ENCODE measurements at places on chromosomes 7 and 10. TPM values are rescaled to one million over a fixed set of nuclear protein-coding genes. Genes with fewer than 3 reads are reported as not detected.

- no peak for DNase-seq
Observed at GRCh38 chr10:12510984-12511383, 161.6 kb downstream of the CAMK1D start.

DNA sequence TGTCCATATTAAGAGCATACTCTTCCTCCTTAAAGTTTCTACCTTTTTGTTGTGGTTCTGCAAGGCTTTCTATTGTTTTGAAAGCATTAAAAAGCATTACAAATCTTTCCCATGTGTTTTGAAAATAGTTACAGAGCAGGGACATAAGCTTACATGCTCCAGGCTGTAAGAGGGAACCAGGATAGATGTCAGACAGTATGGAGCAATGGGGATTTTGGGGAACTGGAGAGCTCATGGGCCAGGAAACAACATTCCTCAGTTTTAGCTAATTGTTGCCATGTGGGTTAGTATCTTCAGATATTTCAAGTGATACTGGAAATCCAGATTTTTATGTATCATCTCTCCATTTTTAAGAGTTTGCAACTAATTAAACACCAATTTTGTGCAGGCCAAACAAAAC is 3.5 kb downstream of the MDFIC start:
- DNase-seq, result no peak

DNA sequence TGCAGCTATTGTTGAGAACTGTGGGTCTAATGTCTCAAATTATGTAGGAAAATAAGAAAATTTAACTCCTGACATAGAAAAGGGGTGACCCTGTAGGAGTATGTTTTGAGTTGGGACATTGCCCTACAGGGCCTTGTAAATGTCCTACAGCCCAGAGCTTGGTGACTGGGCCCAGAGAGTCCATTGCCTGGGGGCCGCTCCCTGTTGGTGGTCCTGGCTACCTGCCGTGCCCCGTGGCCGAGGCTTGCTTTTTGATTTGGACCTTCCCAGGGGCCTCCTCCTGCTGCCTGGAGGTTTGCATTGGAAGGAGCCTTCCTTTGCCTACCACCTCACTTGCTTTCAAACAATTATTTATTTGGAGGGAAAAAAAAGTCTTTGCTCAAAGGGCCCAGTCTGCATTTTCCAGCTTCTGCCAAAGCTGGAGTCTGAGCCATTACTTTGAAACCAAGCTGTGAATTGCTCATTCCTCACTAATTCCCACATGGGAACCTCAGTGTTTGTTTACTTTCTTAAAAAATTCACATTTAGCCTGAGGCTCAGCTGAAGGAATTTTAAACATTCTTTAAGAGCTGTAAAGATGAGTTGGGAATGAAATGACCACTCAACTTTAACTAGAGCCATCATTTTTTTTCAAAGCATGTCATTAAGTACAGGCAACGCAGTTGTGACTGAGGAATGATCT is 355.0 kb downstream of the GLRX3 start:
- peak; percentile 14 for DNase-seq

Gene FGFR2
- 10.8 TPM for total RNA-seq

Gene LRRD1
- not detected for total RNA-seq

Gene ABCA13
- 7.6 TPM for total RNA-seq

DNA sequence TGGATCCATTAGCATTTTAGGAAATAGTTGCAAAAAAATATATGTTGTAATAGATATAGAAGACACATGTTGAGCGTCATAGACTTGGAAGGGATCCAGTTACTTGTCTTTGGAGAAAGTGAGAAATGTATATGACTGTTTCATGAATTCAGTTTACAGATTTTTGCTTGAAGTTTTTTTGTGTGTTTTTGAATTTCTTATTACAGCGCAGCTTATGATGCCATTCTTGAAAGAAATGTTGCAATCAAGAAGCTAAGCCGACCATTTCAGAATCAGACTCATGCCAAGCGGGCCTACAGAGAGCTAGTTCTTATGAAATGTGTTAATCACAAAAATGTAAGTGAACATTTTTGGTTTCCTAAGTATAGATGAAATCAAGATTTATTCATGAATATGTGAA is 98.2 kb downstream of the MAPK8 start:
- DNase-seq, result no peak

Gene IFIT2
- 19.9 TPM for total RNA-seq

DNA sequence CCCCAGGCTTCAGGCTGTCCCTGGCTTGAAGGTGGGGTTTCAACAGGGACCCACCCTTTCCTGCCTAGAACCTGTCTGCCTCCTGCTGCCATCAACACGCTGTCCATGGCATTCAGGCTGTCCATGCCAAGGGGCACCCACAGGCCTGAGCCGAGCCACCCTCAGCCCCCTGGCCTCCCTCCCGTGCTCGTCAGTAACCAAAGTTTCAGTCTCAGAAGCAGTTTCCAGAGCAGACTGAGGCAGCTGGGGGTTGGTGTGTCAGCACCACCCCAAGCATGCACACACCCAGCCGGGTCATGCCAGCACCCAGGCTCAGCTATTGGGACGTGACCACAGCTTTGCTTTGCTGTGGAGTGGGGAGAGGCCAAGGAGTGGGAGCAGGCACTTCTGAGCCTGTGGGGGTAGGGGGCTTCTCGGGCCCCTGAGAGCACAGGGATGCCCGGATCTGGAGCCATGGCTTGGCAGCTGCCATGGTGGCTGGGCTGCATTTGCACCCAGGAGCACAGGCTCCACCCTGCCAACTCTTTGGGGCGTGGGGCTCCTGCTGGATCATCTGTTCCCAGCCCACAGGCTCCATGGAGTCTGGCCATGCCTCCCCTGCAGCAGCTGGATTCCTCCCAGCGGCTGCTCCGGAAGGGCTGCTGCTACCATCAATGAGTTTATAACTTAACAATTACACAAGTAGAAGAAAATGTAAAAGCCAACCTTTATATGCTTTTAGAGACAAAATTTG is 314.5 kb upstream of the SEMA3C start:
- no peak for DNase-seq

GRCh38 chr10:107715565-107715964 is 551.1 kb upstream of the SORCS1 start:
- DNase-seq, result no peak

Gene CAMK2G
- total RNA-seq, result 30.5 TPM

- DNase-seq, result no peak
Observed at GRCh38 chr7:152486968-152487367, 51.2 kb upstream of the KMT2C start.

Gene BTBD16
- 0.89 TPM for total RNA-seq

DNA sequence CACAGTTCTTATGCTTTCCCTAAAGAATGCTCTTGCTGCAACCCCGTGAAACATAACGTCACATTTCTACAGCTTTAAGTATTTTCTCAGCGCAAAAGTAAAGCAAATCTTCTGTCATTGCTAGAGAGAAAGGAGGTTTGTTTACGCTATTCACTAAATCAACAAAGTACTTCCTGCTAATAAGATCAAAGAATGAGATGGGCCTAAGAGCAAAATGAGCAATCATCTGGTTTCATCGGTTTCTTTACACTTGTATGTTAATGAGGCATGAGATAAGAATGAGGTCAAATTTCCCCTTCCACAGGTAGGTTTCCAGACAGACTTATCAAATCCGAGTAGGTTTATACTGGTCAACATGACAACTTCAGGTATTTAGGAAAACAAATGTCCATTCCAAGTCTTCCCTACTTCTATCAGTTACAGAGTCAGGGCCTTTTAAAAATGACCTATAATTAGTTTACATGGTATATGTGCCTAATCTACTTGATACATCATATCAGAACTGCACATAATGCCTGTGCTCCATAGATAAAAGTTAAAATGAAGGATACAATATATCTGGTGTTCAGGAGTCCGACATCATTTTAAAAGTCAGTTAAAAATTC is 8.4 kb downstream of the USP6NL start:
- DNase-seq, result no peak

- no peak for DNase-seq
Observed at GRCh38 chr7:23530405-23530804, 1.4 kb downstream of the TRA2A start.

Gene HOXA5
- 20.1 TPM for total RNA-seq

- no peak for DNase-seq
Observed at GRCh38 chr10:31063841-31064240, 32.2 kb upstream of the ZNF438 start.

DNA sequence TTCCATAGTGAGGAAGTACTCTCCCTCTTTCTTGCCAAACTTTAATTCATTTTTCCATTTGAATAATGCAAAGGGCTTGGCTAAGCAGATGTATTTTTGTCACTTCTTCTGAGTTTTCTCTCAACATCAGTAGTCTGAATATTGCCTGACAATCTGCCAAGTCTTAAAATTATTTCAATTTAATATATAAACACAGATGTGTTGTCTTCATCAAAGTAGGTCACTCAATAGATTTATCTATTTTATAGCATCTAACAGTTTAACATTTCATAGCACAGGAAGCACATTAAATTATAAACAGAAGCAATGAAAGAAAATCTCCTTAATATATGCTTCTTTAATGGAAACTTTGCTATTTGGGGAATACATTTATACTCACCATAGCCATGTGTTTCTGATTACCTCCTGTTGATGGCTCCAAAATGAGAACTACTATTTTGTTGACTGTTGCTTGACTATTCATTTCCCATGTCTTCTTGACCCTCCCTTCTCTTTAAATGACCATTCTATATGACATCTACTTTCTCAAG is 4.5 kb downstream of the CPED1 start:
- no peak for DNase-seq

GRCh38 chr7:17855202-17855601 is 85.1 kb downstream of the SNX13 start:
- no peak for DNase-seq

DNA sequence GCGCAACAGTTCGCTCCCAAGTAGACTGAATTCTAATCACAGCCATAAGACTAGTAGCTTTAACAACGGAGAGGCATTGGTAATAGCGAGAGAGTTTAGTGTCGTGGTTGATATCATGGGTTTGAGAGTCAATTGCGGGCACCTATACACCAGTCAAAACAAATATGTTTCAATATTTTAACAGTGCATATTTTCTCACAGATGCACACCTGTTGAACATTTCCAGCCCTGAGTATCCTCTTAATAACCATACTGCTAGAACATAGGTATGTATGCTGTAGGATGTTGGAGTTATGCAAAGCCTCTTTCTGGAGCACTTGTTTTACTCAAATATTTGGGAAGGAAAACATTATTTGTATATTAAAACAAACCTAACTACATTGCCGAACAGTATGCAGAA is 92.9 kb downstream of the FAM107B start:
- DNase-seq, result no peak

Gene RELN
- 168 TPM for total RNA-seq

DNA sequence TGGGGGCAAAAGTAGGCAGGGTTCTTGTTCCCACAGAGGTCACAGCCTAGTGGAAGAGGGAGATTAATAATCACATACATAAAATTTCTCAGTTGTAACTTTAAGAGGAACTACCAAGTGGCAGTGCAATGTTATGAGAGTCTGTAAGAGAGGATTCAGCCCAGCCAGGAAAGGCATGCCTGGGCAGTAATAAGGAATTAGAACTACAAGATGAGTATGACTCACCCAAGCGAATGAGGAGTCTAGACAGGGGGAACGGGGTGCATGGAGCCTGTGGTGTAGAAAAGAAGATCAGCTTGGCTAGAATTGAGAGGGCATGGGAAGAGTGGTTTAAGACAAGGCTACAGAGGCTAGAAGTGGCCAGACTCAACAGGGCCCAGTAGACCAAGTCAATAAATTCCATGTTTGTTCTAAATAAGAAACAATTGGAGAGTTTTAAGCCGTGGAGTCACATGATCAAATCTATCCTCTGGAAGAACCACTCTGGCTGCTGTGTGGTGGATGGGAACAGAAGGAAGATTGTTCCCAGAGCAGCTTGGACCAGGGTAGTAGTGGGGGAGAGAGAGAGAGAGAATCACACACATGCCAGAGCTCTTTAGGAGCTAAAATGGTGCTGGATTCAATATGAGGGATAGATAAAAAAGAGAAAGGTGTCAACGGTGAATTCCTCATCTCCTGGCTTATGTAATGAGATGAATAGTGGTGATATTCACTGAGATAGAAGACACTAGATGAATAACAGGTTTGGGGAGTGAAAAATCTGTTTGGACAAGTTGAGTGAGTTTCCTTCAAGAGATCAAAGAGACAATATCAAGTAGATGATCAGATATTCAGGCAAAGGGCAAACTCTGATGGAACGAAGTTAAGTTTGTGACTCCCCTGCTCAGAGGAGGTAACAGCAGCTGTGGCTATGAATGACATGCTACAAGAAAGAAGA is 265.1 kb downstream of the FGFR2 start:
- no peak for DNase-seq

DNA sequence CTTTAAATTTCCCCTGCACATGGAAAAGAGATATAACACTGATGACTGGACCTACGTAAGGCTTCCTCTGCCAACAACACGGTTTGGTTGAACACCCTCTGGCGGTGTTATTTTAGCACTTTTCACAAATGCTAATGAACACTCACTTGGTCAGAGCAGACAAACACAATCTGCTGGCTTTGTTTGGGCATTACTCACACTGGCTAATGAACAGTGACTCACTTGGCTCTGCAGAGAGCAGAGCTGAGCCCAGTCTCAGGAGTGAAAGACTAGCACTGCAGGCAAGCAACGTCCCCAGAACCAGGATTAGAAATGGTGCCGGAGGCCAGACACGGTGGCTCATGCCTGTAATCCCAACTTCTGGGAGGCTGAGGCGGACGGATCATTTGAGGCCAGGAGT is 430.8 kb downstream of the PLXNA4 start:
- no peak for DNase-seq

DNA sequence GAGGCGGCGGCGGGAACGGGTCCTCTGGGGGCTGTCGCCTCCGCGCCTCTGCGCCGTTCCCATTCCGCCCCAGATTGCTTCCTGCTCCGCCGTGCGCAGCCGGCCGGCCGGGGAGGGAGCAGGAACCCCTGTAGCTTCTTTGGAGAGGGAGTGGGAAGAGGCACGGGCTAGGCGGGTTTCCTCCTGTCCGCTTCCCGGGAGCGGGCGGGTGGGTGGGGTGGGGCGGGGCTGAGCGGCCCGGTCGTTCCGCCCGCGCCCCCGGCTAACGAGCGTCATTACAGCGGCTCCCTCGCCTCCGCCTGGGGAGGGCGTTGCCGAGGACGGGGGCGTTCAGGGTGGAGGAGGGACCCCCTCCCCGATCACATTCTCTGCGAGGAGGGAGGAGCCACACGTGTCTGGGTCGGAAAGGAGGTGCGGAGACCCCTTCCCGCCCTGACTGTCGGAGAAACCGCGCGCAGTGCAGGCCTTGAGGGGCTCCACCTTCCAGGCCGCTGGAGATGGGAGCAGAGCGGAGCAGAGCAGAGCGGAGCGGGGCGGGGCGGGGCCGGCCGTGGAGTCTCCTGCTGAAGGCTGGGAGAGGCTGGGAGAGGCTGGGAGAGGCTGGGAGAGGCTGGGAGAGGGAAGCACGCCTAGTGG is 39.7 kb downstream of the AGAP3 start:
- no peak for DNase-seq

GRCh38 chr7:48085433-48085791 is 3.7 kb upstream of the UPP1 start:
- DNase-seq, result no peak

GRCh38 chr7:50397320-50397970 is 52.7 kb downstream of the FIGNL1 start:
- DNase-seq, result no peak

All from sciatic nerve (tissue), 2 donors.